ENCODE measurements at places on chromosomes 6 and 20.

- no peak for DNase-seq
These were observed 223.9 kb downstream of the PRL start for GRCh38 chr6:22072949-22073348.

DNA sequence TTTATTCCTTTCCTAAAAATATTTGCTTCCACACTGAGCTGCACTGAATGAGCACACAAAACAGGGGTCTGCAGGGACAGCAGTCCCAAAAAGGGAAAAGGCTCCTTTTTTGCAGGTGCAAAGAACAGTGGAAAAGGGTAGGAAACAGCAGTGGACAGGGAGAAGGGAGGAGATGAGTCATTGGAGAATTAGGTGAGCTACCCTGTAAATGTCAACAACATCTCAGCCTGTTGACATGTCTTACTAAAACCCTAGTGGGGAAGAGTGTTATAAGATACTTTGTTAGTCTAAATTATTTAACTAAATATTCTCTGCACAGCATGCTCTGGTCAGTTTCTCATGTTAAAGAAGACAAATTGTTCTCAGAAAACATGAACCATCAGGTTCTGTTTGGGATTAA, 151.5 kb upstream of the FBXL4 start:
- DNase-seq, result no peak

GRCh38 chr6:111844376-111844775, 28.9 kb downstream of the FYN start:
- no peak for DNase-seq

- DNase-seq, result no peak
These were observed 12.7 kb downstream of the IGF2R start for GRCh38 chr6:159981403-159982245.

- no peak for DNase-seq
These were observed 6.8 kb upstream of the EPB41L1 start for GRCh38 chr20:36147690-36148089.

DNA sequence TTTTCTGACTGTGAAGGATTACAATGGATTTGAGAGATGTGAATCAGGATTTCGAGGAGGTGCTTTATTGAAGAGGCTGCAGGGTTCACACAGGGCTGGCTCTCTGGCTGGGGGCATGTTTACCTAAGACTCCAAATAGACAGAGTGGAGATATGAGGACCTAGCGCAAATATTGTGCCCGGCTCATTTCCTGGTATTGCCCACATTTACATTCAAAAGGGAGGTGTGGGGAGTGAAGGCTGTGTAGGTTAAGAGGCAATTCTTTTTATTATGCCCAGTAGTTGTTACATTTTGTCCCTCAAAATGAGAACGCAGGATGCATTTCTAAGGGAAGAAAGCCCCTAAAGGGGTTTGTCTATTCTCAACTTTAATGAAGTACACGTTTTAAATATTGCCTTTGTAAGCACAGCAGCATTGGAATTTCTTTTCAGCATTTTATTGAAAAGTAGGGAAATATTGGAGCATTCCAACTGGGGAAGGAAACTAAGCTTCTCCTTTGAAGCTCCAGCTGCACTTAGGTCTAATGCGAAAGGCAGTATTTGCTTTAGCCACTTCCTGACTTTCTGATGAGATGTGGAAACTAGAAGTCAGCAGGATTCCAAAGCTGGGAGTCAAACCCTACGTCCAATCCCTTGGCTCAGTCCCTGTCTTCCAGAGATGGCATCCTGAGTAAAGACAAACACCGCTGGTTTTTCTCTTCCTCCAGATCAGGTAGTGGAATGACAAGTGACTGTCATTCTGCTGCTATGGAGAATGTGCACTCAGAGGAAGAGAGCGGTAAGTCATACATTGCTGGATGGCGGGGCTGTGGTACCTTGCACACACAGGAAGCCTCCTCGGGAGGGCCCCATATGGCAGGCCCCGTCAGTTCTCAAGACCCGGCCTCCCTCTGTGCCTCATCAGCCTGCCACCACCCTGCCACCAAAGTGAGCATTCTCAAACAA, 70.7 kb downstream of the MYB start:
- DNase-seq, result no peak

DNA sequence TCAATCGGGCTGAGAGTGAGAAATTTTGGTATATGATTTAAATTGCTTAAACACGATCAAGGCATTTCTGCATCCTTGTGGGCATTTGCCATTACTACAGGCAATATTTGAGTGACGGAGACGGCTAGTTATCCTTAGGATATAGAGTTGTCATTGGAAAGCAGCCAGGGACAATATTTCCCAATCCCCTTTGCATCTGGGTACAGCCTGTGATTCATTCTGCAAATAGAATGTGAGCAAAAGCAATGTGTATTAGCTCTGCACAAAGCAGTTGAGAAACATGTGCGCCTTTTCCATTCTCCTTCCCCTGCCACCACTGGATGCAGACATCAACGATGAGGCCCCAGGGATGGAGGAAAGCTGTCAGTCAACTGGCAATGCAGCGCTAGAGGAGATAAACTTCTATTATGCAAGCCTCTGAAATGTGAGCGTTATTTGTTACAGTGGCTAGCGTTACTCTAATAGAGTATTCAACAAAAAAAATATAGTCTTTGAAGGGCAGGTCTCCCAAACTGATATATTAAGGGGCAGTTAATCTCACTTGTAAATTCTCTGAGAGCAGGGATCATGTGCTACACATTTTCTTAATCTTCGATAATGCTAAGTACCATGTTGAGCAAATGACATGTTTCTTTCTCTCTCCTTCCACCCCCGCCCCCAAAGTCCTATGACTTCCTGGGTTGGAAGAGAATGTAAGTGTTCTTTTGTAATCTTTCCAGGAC, 37.1 kb upstream of the NCOA3 start:
- DNase-seq, result no peak

DNA sequence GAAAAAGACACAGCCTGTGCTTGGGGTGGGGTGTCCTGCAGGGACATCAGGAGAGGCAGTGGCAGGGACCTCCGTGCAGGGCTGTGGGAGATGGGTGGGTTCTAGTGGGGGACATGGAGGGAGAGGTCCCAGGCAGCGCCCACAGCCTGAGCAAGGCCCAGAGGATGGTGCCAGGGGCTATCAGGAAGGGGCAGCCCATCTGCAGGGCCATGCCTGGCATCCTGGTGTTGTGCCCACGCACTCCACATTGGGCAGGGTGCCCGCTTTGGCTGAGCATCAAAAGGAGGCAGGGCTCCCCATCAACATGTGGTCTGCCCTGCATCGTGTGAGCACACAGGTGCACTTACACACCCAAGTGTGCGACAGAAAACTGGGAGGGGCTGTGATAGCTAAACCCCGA, 184.3 kb upstream of the SNX9 start:
- no peak for DNase-seq

- DNase-seq, result no peak
These were observed 98.8 kb upstream of the BEND6 start for GRCh38 chr6:56856036-56856580.

DNA sequence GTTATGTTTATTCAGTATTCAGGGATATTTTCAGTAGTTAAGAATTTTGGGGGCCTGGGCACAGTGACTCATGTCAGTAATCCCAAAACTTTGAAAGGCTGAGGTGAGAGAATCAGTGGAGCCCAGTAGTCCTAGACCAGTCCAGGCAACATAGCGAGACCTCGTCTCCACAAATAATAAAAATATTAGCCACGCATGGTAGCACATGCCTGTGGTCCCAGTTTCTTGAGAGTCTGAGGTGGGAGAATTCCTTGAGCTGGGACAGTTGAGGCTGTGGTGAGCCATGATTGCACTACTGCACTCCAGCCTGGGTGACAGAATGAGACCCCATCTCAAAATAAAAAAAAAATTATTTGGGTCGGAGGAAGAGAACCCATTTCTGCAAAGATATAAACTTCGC, 20.3 kb downstream of the ADGRG6 start:
- no peak for DNase-seq

DNA sequence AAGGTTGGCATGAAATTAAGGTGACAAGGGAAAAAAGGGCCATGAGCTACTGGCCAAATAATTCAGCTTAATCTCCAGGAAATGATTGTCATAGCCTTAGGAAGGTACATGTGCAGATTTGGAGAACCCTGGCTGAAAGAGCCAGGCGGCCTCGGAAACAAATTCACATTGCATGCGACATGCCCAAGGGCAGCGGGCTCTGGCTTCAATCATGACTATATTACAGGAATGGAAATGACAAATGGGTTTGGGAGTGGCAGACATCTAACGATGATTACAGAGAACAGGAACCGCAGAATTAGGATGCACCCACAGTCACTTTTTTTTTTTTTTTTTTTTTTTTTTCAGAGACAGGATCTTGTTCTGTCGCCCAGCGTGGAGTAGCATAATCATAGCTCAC, 112.4 kb upstream of the SALL4 start:
- DNase-seq, result no peak

DNA sequence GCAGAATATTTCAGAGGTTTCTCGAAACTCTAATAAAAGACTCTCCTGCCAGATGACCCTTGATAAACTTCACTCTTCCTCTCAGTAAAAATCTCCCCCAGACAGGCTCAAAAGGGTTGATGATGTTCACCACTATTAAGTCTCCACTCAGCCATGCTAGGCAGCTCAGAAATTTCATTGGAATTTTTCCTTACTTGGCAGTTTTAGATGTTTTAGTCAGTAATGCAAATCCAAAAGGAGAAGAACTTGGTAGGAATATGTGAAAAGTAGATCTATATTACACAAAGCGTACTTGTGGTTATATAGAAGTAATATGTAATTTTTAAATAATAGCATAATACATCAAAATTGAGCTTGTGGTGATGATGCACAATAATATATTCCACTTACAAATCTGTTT, 333.0 kb downstream of the PHF3 start:
- no peak for DNase-seq

- no peak for DNase-seq
These were observed 27.8 kb upstream of the LGSN start for GRCh38 chr6:63347599-63347998.

GRCh38 chr6:38282911-38283310, 356.8 kb downstream of the BTBD9 start:
- DNase-seq, result no peak

- no peak for DNase-seq
These were observed 771 bp upstream of the PPP1R3G start for GRCh38 chr6:5084360-5084780.

DNA sequence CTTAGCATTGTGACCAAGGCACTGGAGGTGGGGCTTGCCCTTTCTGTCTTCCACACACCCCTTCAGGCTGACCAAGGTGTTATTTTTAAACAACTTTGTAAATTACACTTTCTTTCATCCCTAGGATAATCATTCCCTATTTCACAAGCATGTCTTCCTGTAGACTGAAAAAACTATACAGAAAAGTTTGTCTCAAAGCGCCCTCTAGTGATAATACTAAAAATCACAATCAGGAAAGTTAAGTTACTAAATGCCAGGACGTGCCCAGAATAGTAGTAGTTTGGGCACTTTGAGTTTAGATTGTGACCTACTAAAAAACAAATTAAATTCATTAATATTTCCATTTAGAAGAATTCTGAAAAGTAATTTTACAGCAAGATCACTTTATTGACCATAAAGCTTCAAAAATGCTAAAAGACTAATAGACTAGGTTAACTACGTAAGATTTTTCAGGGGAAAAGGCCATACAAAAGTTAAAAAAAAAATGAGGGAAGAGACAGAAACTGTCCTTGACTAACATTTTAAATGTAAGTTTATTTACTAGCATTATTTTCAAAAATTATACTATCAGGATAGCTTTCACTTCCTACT, 123.3 kb upstream of the DUSP22 start:
- no peak for DNase-seq

DNA sequence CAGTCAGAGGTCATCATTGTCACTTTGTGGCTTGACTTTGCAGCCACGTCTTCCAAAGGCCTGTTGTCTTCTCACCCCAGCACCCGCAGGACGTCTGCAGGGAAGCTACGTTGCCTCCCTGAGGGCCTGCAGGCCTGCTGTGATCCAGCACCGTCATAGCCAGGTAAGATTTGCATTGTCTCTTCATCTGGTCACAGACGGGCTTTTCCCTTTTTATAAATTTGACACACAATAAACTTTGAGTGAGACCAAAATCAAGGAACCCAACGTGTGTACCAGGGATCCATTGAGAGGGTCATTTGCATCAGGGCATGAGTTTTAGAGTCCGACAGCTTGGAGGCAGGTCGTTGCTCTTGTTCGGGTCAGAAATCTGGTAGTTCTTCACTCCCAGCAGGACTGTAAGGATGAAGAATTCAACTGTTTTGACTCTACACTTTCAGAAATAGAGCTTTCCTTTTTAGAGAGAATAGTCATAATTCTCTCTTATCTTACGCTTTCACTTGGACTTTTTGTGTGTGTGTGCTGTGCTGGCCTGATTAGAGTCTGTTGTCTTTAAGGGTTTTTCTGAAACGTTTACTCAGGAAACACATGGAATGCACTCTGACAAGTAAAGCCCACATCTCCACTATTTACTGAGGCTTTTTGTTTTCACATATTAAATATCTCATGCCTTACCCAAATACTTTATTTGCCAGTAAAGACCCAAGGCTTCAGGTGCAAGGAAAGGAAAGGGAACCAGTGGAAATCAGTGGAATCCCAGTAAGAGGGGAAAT, 177.2 kb upstream of the TAB2 start:
- no peak for DNase-seq

DNA sequence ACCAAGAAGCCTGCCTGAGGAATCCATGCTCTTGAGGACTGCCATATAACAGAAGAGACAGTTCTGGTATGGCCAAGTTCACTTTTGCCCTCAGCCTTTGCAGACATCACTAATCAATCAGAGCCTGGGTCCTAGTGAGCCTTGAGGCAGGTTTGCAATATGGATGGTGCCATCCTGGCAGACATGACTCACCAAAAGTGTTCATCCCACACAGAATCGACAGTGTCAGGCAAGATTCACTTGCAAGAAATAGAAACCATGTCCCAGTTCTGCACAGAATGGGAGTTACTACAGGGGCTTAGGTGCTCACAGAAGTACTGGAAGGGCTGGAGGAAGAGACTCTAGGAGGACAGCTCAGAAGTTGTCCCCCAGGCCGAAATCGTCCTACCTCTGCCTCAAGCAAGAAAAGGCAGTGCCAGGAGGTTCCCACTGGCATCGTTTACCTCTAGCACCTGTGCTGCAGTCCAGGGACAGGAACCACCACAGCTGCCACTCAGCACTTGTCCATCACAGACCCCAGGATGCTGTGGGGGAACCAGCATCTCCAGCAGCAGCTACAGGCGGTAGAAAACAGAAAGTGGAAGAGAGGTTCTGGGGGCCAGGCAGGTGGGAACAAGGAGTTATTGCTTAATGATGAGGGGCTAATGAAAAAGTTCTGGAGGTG, 42.6 kb upstream of the PHACTR3 start:
- DNase-seq, result no peak

- DNase-seq, result no peak
These were observed 296.8 kb downstream of the TENT5A start for GRCh38 chr6:81455641-81456040.

- DNase-seq, result no peak
These were observed 116.6 kb downstream of the DLL1 start for GRCh38 chr6:170174124-170174770.

GRCh38 chr6:81988446-81988845, 236.0 kb upstream of the TENT5A start:
- no peak for DNase-seq

- DNase-seq, result no peak
These were observed 112.2 kb upstream of the TNFAIP3 start for GRCh38 chr6:137754866-137755265.

GRCh38 chr6:145071836-145072235, 663.5 kb downstream of the EPM2A start:
- no peak for DNase-seq

GRCh38 chr6:44016131-44016870, 111.0 kb downstream of the MRPL14 start:
- no peak for DNase-seq

GRCh38 chr6:151392427-151392826, 1.1 kb upstream of the ZBTB2 start:
- no peak for DNase-seq

- DNase-seq, result no peak
These were observed 93.6 kb downstream of the RPP40 start for GRCh38 chr6:4910037-4910760.
